ENCODE measurements at places on chromosomes 7 and 10. TPM values are rescaled to one million over a fixed set of nuclear protein-coding genes. Genes with fewer than 3 reads are reported as not detected.

The MRPS17 gene
- 21.0 TPM for total RNA-seq

The LIPK gene
- total RNA-seq = not detected

The MDFIC gene
- total RNA-seq = 12.9 TPM

The TMEM196 gene
- total RNA-seq = not detected

The CYP2E1 gene
- 1.00 TPM for total RNA-seq

The CDHR1 gene
- 0.32 TPM for total RNA-seq

The HOXA4 gene
- 0.97 TPM for total RNA-seq

The PRLHR gene
- total RNA-seq = not detected

The DNAJC9 gene
- total RNA-seq = 7.8 TPM

The NRP1 gene
- total RNA-seq = 159 TPM

Measured in Right ventricle myocardium superior (tissue), 1 donor.